WERI-Rb-1 (cell line): ENCODE measurements at places on chromosomes 1 and 21.

GRCh38 chr1:184493987-184494388, 107.2 kb downstream of the C1orf21 start:
- no peak for DNase-seq

GRCh38 chr1:178374016-178374415, 122.7 kb downstream of the CLEC20A start:
- DNase-seq: no peak

GRCh38 chr21:41648591-41649031, 118.2 kb downstream of the RIPK4 start:
- no peak for DNase-seq

GRCh38 chr1:202235003-202235660, 41.5 kb downstream of the LGR6 start:
- peak; percentile 25 for DNase-seq

DNA sequence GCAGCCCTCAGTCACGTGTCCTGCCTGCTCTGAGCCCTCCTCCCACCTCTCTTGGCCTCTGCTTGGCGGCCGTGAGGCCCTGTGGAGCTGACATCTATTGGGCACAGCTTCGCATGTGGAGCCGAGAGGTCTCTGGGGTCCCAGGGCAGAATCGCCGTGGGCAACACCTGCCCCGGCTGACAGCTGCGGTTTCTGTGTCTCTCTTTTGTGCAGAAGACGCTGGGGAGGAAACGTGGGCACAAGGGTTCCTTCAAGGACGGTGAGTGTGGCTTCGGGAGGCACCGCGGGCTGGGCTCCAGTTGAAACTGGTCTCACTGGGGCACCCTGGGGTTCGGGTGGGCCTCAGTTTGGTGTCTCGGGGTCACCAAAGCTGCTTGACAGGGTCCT, 11.5 kb downstream of the ARHGEF16 start:
- DNase-seq: no peak

DNA sequence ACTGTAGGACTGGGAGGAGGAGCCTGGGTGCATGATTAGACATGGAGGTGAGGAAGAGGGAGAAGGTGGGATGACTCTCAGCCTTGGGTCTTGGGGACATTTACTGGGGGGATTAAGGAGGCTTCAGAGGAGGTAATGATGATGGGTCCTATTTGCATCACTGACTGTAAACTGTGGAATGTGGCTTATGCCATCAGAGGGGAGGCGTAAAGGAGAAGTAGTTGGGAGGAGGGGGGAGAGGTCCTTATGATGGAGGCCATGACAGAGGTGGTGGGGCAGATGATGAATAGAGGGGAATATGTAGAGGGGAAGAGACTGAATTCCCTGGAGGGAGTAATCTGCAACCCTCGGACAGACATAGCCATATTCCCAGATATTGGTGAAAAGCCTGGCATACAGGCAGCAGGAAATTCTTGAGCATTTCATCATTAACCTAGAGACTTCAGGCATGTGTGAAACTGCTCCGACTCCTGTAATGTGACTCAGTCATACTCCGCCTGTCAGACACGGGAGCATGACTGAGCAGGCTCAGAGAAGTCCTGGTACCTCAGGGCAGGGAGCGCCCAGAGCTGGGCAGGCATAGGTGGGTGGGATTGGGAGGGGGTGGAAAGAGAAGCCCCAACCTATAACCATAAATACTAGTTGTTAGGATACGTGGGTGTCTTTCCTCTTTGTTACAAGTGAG, 8.0 kb upstream of the LCE5A start:
- no peak for DNase-seq

- no peak for DNase-seq
These were observed 392.3 kb upstream of the CAMK1G start for GRCh38 chr1:209191262-209191634.

GRCh38 chr1:229086091-229086490, 184.8 kb upstream of the RAB4A start:
- no peak for DNase-seq

GRCh38 chr1:48200166-48200900, 22.2 kb upstream of the SLC5A9 start:
- DNase-seq: no peak

DNA sequence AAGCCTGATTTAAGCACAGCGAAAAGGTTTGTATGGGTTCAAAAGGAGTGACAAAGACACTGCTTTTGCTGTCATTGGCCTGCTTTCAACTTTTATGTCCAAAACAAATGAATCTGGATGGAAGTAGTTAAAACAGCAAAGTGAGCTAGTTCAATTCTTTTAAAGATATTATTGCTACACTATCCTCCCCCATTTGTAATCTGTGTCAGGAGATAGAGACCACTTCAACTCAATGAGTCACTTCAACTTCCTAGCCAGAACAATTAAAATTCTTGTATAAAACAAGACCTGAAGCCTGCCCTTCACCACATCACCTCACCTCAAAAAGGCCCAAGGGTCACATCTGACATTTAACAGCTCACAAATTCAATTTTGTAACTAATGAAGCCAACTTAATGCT, 364.1 kb upstream of the LYPLAL1 start:
- no peak for DNase-seq

DNA sequence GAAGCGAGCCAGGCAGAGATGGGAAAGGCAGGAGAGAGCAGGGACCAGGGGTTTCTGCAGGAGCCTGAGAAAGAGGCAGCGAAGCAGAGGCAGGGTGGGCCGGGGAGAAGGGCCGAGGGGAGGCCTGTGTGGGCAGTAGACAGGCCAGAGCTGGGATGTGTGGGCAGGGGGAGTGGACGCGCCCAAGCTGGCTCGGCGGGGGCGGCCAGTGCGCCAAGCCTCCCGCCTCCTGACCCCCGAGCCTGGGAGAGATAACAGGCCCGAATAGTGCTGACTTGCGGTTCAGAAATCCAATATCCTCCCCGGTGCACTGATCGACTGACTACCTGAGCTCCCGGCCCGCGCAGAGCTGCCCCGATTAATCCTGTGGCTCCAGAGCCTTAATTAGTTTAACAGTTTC, 41.9 kb downstream of the AHDC1 start:
- no peak for DNase-seq

DNA sequence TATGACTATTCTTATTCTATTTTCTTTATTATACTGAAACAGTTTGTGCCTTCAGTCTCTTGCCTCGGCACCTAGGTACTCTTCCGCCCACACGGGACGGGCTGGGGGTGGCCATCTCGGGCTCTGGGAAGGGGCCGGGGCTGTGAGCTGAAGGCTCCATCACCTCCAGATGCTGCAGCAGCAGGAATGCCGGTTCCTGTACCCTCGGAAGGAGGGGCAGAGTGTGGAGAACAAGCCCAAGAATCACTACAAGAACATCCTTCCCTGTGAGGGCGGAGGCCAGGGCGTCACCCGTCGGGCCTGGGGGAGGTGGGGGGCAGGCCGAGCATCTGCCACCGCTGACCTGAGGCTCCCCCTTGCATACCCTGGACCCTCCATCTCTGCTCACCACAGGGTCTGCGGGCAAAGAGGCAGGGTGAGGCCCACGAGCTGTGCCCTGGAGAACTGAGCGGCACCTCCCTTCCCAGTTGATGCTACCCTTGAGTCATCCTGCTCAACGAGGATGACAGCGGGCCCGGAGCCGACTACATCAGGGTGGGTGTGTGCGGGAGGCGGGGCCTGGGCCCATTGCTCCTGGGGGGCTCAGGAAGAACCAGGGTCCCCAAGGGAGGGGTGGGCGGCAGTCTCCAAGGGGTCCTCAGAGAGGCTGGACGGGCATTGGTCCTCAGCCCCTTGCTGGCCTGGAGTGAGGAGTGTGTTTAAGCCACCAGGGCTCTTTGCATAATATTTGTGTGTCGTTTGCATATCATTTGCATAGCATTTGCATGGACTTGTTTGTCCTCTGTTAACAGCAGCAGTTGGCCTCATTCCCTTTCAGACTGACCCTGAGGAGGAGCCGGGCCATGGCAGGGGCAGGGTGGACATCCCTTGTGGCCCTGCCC, 7.5 kb downstream of the RNF223 start:
- no peak for DNase-seq

DNA sequence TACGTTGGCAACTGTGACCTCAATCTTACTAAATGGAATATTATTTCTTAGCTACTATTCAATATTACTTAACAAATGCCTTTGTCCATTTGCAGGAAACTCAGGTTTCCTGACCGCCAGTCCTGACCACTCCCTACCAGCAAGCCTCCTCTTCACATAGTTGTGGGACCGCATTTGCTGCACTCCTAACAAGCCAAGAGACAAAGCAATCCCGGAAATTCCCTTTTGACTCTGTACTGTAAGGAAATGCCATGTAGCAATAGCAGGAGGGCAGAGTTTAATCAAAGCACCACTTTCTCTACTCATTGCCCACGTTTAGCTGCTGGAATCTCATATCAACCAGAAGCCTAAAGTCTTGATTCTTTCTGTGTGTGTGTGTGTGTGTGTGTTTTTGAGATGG, 28.1 kb upstream of the ACBD6 start:
- DNase-seq: no peak

DNA sequence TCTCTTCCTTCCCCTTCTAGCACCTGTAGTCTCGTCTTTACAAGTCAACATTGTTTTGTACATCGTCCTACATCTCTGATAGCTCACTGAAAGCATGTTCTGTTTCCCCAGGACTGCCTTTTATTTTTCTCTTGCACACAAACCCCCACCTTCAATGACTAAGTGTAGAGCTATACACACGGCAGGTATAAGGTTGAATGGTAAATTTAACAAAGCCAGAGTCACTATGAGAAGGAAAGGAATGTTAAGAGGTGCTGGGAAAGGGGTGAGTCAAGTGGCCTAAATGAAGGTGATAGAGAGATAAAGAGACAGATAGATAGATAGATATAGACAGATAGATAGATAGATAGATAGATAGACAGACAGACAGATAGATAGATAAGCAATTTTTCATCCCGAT, 134.3 kb upstream of the ATP1B1 start:
- no peak for DNase-seq

GRCh38 chr1:28297826-28298225, 31.0 kb upstream of the MED18 start:
- no peak for DNase-seq
